Activated CD8-positive, alpha-beta memory T cell treated with anti-CD3 and anti-CD28 coated beads for 1 hour (primary cell): ENCODE measurements at places on chromosomes 4 and X.

DNA sequence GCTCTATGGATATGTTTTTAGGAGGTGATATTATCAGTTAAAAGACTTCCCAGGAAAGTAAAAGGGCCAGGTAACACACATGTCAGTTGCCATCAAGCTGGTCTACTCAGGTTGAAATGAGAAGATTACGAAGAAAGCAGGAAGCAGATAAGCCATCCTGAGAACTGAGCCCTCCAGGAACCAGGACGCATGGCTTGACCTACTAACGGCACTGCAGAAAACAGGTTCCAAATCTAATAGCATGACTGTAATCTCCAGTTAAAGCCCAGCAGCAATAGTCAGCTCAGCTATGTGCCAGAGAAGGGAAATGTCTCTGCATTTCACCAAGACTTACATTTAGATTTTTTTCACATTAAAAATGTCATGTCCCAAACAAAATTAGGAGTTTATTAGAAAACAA, 77.9 kb downstream of the APBB2 start:
- no peak for DNase-seq

DNA sequence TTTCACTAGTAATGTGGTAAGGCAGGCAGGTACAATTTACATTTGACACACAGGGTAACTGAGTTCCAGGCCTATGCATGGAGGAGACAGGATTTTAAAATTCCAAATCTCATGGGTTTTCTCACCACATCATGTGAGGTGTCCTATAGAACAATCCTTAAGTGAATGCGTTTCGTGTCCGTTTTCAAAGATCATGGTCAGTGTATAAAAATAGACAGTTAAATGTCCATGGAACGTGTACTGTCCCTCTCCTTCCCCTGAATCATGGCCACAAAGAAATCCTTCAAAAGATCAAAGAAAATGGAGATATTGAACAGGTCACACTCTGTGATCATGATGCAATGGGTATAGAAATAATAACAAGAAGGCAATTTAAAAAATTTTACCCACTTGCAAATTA, 42.0 kb downstream of the LIMCH1 start:
- no peak for DNase-seq

GRCh38 chr4:99473131-99473530, 37.7 kb upstream of the C4orf17 start:
- no peak for DNase-seq

DNA sequence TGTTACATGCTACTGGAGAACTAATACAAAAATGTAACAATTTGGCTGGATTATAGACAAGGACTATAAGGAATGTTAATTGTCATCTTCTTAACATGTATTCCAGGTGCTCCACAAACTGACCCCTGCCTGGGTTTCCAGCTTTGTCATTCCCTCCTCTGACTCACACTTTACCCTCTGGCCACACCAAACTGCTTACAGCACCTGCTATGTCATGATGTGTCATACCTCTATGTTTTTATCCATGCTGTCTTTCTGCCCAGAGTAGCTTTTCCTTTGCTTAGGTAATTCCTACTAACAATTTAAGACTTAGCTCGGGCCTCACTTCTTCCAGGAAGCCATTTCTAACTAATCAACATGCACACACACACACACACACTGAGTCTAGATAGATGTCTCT, 14.0 kb upstream of the SHROOM4 start:
- DNase-seq, result no peak

GRCh38 chrX:39283239-39283638, 482.0 kb downstream of the MID1IP1 start:
- no peak for DNase-seq

- DNase-seq, result no peak
Measured at GRCh38 chr4:7115557-7116340, 47.9 kb upstream of the GRPEL1 start.

DNA sequence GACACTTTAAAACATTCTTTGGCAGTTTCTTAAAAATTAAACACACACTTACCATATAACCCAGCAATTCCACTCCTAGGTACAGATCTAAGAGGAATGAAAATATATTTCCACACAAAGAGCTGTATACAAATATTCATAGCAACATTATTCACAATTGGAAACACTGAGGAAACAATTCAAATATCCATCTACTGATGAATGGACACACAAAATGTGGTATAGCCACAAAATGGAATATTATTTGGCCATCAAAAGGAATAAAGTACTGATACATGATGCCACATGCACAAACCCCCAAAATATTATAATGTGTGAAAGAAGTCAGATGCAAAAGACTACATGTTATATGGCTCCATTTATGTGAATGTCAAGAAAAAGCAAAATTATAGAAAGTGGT, 70.9 kb downstream of the HS6ST2 start:
- DNase-seq, result no peak

DNA sequence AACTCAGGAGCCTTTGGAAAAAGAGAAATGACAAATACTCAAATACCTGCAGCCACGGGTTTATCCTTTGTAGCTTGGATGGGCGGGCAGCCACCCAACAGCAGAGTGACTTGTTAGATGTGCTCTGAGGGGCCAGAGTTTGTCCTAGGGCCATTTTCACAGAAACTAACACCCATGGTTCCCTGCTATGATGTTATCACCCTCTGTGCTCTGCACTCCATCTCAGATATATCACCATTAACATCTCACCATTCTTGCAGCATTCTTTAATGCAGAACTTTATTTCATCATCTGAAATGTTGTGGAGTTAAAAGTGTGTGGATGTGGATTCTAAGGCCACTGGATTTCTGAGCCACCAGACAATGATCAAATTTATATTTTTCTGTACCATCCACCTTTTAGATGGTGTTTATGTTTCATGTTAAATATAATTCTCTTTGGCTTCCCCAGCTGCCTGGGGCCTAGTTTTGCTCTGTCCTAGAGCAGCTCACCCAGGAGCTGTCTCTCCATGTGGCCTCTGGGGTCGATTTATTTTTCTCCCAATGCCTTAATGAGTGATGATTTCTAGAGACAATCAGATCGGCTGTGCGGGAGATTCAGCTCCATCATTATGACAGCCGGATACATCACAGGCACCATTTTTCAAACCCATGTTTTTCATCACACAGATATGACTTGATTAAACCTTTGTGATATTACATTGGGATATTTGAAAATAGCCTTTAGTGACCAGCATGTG, 380.8 kb downstream of the BCOR start:
- no peak for DNase-seq

- no peak for DNase-seq
Measured at GRCh38 chr4:77669946-77670590, 64.4 kb downstream of the CXCL13 start.

DNA sequence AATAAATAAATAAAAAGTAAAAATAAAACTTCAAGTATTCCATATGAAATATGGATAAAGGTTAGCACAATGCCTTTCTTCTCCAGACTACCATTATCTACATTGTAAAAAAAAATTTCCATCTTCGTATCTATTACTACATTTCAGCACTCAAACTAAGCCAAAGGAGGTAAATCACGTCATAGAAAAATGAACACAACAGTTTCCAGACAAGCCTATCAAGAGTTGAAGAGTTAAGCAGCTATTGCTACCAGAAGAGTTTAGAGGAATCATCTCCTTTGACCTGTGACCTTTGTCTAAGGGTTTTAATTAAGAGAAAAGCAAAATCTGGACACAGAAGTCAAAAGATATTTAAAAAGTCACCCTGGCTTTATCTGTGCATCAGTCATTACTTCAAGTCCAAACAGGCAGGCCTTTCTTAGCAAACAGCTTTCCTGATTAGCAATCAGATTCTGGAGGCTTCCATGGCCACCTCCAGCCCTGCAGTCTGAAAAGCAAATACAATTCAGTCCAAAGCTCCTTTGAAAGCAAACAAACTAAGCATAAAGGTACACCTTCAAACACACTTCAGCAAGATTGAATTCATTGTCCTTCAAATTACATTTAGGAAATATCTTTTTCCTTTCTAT, 82.2 kb downstream of the APBB2 start:
- no peak for DNase-seq

GRCh38 chr4:20825505-20825904, 125.2 kb downstream of the PACRGL start:
- DNase-seq, result no peak

DNA sequence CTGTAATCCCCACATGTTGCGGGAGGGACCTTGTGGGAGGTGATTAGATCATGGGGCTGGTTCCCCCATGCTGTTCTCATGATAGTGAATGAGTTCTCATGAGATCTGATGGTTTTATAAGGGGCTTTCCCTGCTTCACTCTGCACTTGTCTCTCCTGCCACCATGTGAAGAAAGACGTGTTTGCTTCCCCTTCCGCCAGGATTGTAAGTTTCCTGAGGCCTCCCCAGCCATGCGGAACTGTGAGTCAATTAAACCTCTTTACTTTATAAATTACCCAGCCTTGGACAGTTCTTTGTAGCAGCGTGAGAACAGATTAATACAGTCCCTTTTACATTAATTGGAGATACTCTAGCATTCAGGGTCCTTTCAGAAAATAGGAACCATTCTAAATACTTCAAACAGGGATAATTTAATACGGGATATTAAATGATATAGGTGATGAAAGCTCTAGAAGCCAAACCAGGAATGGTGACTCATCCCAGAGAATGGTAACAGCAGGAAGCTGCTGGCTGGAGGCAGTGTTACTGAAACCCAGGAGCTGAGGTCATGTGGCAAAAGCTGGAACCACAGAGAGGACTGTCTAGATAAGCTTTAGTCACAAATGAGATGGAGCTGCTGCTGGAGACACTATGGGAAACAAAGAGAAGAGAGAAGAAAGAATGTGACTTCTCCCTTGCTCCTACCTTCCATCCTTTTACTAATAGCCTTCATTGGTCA, 57.3 kb downstream of the GSTCD start:
- DNase-seq, result no peak

- DNase-seq, result no peak
Measured at GRCh38 chrX:154714925-154715324, 36.0 kb downstream of the GAB3 start.

GRCh38 chr4:156830351-156830750, 141.2 kb downstream of the PDGFC start:
- no peak for DNase-seq

DNA sequence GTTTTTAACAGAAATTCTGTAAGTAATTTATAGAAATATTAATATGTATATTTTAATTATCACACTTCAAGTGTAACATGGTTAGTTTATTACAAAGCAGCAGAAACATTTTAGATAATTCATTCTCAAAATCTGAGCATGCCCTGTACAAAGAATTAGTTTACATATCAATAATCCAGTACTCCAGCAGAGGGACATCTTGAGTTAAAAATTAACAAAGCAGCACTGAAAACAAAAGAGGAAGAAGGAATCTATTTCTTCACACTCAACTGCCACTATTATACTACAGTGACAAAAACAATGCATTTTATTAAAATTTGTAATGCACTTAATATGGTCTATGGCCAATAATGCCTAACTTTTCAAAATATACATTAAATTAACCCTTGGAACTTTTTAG, 179.1 kb upstream of the KLHL4 start:
- DNase-seq, result no peak

DNA sequence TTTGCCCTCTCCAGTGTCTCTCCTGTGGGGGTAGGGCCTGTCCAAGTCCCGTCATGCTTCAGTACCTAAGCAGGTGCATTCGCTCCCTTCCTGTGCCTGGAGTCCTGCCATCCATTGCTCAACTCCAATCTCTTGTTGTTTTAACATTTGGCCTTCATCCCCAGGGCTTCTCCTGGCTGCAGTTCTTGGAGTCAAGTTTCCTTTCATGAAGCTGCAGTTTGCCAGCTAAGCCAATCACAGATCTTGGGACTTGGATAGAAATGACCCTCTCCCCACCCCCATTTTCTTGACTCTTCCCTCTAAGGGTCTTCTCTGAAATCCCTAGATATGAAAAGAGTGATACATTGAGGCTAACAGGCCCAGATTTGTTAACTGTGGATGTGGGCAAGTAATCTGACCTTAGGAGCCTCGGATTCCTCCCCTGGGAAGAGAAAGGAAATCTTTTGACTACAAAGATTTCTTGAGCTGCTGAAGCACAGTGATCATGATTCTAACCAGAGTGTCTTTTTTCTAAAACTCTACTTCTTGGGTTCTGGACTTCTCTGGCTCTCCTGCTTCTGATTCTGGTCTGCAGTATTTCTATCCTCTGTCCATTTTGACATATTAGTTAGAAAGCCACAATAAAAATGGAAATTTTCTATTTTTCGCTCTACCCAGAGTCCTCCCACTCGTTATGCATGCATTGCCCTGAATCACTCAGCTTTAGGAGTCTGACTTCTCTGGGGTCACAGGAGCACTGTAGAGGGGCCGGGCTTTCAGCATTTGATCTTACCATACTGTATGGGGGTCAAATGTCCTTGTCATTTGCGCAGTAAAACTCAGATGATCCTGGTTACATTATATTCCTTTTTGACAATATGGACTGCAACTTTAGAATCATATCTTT, 61.0 kb downstream of the CHRNA9 start:
- no peak for DNase-seq

GRCh38 chr4:184282251-184282713, 64.6 kb upstream of the ENPP6 start:
- peak; percentile 10 for DNase-seq

- no peak for DNase-seq
Measured at GRCh38 chrX:149069899-149070298, 435.2 kb downstream of the IDS start.
